ENCODE measurements at places on chromosomes 6 and 20. TPM values are rescaled to one million over a fixed set of nuclear protein-coding genes. Genes with fewer than 3 reads are reported as not detected.

Gene ARHGAP40
- not detected for total RNA-seq

Gene IRF4
- total RNA-seq, result 0.32 TPM

Gene ACTL10
- total RNA-seq, result 0.18 TPM

Gene NR2E1
- total RNA-seq, result not detected

Gene PCK1
- total RNA-seq, result 0.79 TPM

Gene ADTRP
- total RNA-seq, result 0.24 TPM

Gene MACROD2
- total RNA-seq, result 4.0 TPM

Gene CLPSL2
- not detected for total RNA-seq

Gene PI16
- total RNA-seq, result 38.9 TPM

Gene ADGB
- not detected for total RNA-seq

Gene IFNGR1
- total RNA-seq, result 76.5 TPM

Gene DEFB132
- total RNA-seq, result not detected

Gene IL17F
- not detected for total RNA-seq

Measured in heart right ventricle (tissue), 16 donors.